CD4-positive, alpha-beta T cell treated with Interleukin-4 for 4 hours (primary cell): ENCODE measurements at places on chromosomes 7 and 10.

- DNase-seq: no peak
Measured at GRCh38 chr7:119090851-119091250, 866.3 kb downstream of the ANKRD7 start.

- DNase-seq: no peak
Measured at GRCh38 chr7:139738101-139738489, 39.7 kb downstream of the HIPK2 start.

- DNase-seq: no peak
Measured at GRCh38 chr10:72146559-72147323, 58.4 kb upstream of the SPOCK2 start.

GRCh38 chr7:130374507-130374906, 5.8 kb upstream of the CPA1 start:
- no peak for DNase-seq

DNA sequence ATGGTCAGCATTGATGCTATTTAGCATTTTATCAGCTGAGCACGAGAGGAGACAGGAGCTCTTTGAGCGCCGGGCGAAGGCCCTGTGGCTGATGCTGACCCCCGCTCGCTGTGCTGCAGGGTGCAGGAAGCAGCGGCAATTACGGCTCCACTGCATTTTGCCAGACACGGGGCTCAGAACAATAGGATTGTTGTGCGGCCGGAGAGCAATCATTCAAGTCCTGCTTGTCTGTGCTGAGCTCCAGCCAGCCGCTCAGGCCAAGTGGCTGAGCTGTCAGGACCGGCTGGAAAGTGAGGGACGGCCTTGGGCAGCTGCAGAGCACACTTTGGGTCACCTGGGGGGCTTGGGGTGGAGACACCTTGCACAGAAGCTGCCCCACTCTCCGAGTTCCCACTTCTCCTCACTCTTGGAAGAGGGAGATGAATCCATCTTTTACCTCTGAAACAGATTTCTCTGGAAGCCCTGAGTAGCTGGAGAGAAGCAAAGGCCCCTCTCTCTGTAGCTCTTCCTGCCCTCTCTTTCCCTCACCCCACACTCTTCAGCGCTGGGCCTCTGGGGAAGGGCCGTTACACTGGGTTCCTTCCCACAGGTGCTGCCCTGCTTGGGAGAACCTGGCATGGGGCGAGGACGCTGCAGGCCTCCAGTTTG, 17.3 kb upstream of the ADARB2 start:
- DNase-seq: no peak

GRCh38 chr7:110943701-110944345, 147.1 kb upstream of the LRRN3 start:
- DNase-seq: no peak

DNA sequence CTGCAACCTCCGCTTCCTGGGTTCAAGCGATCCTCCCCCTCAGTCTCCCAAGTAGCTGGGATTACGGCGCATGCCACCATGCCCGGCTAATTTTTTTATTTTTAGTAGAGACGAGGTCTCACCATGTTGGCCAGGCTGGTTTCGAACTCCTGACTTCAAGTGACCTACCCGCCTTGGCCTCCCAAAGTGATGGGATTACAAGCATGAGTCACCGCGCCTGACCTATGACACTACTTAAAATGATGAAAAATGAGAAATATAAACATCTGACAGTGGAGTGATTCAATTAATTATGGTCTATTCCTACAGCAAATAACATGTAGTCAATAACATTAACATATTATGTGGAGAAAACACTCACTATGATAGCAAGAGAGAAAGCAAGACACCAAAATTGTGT, 2.2 kb downstream of the BRAT1 start:
- no peak for DNase-seq

DNA sequence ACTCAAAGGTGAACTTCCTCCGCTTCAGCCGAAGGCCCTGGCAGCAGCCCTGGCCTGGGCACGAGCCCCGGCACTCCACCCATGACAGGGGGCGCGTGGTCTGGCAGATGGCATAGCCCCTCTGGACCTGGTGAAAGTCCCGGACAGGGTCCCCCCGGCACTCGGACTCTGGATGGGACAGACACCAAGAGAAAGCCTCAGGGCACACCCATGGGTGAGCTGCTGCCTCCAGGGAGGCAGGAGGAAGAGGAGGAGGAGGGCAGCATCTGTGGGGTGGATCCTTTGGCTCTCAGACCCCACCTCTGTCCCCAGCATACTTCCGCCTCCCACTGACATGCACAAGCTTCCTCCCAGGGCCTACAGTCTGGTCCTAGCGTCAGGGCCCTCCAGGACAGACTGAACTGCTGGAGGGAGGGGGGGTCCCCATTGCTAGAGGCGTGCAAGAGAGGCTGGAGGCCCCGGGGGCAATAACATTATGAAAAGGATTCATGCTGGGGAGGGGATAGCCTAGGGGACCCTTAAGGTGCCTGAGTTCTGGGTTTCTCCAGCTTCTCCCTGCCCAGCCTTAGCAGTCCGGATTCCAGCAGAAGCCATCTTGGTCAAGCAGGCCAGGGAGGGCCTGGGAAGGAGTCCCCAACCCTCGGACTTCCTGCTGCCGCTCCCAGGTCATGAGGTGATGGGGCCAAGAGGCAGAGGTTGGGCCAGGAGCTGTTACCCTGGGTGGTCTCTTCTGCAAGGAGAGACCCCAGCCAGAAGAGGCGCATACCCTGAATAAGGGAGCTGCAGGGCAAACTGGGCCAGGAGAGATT, 169.3 kb downstream of the LCOR start:
- DNase-seq: no peak

DNA sequence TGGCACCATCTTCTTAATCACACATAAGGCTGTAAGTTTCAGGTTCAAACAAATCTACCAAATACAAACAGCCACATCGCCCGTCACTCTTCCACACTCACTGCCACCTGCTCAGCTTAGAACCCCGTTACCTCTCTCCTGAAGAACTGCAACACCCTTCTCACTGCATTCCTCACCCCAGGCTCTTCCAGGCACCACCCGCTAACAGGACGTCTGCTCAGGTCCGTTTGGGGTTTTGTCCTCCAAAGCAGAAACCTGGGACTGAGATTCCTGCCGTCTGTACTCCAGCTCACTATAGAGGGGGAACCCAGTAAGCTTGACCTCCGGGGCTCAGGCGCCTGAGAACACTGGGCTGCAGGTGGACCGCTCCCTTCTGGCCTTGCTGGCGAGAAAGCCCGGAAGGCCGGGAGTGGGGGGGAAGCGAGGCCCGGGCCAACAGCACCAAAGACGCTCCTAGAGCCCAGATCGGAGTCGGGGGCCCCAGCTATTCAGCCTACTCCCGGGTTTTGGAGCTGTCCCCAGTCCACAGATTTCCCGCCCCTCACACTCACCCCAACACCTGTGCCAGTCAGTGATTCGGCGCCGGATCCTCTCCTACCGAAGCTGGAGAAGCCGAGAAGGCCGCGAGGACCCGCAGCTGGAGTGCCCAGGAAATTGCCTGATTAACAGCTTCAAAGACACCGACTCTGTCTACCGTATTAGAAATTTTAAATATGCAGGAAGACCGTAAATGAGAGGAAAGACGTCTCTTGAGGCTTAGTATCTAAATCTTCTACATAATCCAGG, at the start of gene AP3M1:
Gene AP3M1 (minus strand): TSS at position 625 of the 786 bp plus-strand sequence. CDS start 12,449 bp downstream, outside the sequence.
- no peak for DNase-seq

GRCh38 chr7:41529831-41530230, 173.1 kb downstream of the INHBA start:
- no peak for DNase-seq

DNA sequence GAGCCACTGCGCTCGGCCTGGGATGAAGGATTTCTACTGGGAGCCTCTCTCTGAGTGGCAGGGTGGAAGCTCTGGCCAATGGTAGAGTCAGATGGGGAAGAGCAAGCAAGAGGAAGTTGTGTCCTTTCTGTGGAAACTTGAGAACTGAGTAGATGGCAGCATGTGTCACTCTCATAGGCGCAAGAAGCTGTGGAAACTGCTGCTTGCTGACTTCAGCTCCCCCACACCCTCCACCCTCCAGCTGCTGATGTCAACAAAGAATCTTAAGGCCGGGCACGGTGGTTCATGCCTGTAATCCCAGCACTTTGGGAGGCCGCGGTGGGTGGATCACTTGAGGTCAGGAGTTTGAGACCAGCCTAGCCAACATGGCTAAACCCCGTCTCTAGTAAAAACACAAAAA, 39.8 kb upstream of the SRGN start:
- peak; percentile 40 for DNase-seq

GRCh38 chr10:123821136-123821535, 70.5 kb downstream of the CPXM2 start:
- DNase-seq: no peak

GRCh38 chr10:30413996-30414576, 19.9 kb upstream of the MAP3K8 start:
- peak; percentile 61 for DNase-seq

- DNase-seq: peak; percentile 53
Measured at GRCh38 chr7:3043544-3044371, at the start of gene CARD11. Gene CARD11, minus strand, starts transcription at chr7:3043867. Its CDS starts 85,361 bp downstream, at chr7:2958506.

GRCh38 chr10:30840395-30841050, 191.1 kb downstream of the ZNF438 start:
- DNase-seq: no peak

DNA sequence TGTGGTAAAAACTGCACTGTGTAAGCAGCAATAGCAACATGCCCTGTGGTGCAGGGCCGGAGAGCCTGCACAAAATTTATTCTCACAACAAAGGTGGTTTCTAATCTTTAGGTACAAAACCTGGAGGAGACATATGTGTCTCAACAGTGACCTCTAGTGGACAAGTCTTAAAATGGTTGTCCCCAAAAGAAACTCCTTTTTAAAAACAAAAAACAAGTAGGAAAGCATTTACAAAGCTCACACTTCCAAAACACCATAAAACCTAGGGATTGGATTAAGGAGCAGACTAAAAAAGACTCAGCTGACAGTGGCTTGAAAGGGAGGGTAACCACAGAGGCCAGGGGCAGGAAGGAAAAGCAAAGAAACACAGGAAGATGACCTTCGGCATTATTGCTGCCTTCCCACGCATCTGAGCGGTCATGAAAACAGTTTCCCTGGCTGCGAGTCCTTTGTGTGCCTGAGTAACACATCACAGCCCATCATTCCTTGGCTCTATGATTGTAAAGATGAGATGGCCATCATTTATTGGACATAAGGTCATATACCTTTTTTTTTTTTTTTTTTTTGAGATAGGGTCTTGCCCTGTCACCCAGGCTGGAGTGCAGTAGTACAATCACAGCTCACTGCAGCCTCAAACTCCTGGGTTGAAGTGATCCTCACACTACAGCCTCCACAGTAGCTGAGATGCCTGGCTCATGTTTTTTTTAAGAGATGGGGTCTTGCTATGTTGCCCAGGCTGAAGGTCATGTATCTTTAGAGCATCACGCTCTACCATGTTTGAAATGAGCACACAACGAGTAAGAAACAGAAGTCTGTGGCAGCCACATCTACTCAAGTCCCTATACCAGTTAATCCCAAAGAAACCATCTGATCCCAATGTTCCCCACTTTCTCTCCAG, 39.5 kb downstream of the RSU1 start:
- peak; percentile 74 for DNase-seq

DNA sequence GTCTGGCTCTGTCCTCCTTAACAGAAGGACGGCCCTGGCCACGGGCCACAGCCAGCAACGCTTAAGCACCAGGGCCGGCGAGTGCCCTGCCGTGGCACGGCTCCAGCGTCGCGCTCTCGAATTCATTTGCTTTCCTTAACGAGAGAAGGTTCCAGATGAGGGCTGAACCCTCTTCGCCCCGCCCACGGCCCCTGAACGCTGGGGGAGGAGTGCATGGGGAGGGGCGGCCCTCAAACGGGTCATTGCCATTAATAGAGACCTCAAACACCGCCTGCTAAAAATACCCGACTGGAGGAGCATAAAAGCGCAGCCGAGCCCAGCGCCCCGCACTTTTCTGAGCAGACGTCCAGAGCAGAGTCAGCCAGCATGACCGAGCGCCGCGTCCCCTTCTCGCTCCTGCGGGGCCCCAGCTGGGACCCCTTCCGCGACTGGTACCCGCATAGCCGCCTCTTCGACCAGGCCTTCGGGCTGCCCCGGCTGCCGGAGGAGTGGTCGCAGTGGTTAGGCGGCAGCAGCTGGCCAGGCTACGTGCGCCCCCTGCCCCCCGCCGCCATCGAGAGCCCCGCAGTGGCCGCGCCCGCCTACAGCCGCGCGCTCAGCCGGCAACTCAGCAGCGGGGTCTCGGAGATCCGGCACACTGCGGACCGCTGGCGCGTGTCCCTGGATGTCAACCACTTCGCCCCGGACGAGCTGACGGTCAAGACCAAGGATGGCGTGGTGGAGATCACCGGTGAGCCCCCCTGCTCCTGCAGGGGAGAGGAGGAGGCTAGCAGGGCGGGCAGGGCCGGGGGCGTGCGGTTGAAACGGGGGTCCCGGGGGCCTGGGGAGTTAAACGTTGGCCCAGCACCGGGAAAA, at the start of gene HSPB1:
Gene HSPB1 (plus strand): TSS at position 327 of the 855 bp plus-strand sequence. CDS start 40 bp downstream, at position 367.
- DNase-seq: peak; percentile 81

DNA sequence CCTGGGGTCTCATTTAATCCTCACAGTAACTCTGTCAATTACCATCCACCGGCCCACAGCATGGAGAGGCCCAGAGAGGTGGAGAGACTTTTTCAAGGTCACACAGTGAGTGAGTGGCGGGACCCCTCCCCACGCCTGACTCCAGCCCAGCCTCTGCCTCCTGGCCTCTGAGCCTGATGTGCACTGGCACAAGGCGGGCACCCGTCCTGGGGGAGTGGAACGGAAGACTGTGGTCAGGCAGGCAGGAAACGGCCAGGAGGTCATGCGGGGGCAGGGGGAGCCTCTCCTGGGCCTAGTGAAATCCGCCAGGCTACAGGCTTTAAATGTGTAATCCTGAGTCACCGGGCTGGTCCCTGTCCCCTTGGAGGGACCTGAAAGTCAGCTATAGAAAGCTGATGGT, 32.2 kb downstream of the ZCCHC24 start:
- no peak for DNase-seq

DNA sequence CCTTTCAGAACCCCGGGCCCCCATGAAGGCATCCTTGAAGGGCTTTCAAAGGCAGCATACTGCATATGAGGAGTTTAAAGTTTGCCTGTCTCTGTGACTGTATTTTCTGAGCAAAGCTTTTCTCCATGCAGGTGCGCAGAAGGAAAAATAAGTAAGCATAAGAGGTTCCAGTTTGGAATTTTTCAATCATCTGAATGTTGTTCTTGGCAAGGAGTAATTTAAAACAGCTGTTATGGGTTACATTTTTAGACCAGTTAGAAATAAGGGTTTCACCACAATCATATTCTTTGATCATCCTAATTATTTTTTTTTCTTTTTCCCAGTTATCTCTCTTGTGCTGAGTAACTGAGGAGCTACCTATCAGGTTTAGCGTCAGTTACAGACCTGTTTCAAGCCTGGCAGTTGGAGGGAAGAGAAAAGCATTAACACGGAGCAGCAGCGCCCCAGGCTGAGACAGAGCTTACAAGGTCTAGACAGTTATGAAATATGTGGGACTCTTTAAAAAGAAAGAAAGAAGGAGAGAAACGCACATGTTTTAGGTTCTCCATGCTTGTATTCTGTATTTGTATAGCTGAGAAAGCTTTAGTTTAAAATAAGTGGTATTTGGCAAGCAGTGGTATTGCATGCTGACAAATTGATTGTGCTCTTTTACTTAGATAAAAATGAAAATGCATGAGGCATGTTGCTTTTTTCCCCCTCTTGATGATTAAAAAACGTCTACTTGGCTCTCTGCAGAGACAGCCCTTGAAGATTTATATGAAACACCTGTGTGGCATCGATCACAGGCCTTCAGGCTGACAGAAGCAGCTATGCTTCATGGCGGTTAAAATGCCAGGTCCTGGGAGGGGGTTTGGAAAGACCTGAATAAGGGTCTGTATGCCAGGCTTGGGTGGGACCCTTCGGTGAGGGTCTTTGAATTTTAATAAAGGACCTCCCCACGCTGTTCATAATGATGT, 157.6 kb downstream of the GRK5 start:
- no peak for DNase-seq

GRCh38 chr10:83073472-83073871, 1065.8 kb upstream of the GHITM start:
- no peak for DNase-seq
